Hematopoietic multipotent progenitor cell (in vitro differentiated cells): ENCODE measurements at places on chromosomes 4 and X. TPM values are rescaled to one million over a fixed set of nuclear protein-coding genes. Genes with fewer than 3 reads are reported as not detected.

The ARR3 gene
- total RNA-seq = not detected

The UTP14A gene
- 7.8 TPM for total RNA-seq

The PNCK gene
- not detected for total RNA-seq

The BMP3 gene
- total RNA-seq = not detected

The CT45A5 gene
- not detected for total RNA-seq

The CABS1 gene
- not detected for total RNA-seq

The F9 gene
- total RNA-seq = not detected

The UGT2A1 gene
- total RNA-seq = not detected

The TBC1D14 gene
- 46.0 TPM for total RNA-seq

The GAGE12F gene
- total RNA-seq = not detected

The TMEM271 gene
- total RNA-seq = not detected

The GAGE12H gene
- not detected for total RNA-seq

The FDCSP gene
- not detected for total RNA-seq

The GPM6B gene
- total RNA-seq = 0.81 TPM

The MAP9 gene
- total RNA-seq = 3.5 TPM

The CENPVL1 gene
- total RNA-seq = 0.54 TPM

The PNPLA4 gene
- 4.3 TPM for total RNA-seq

The FTHL17 gene
- not detected for total RNA-seq
